Activated naive CD4-positive, alpha-beta T cell treated with anti-CD3 and anti-CD28 coated beads, Interleukin-2, amount 50 U/mL, for 16 hours (primary cell): ENCODE measurements at places on chromosomes 6 and 20.

GRCh38 chr6:167933847-167934246, 63.6 kb upstream of the KIF25 start:
- DNase-seq, result no peak

DNA sequence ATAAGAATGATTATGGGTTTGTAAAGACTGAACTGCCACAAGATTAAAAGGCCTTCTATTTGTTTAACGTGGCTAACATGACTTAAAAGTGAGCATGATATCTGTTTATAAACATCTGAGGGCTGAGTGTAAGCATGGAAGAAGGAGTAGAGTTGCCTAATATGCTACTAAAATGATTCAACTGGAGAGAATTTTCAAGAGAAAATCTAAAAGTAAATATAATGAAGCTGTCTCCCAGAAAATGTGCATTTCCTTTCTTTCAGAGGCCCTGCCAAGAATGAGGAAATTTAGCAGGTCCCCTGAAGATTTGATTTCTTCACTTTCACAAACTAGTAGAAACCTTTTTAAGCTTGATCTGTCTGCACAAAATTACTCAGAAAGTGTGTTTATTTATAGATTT, 4.2 kb upstream of the EYA4 start:
- no peak for DNase-seq

DNA sequence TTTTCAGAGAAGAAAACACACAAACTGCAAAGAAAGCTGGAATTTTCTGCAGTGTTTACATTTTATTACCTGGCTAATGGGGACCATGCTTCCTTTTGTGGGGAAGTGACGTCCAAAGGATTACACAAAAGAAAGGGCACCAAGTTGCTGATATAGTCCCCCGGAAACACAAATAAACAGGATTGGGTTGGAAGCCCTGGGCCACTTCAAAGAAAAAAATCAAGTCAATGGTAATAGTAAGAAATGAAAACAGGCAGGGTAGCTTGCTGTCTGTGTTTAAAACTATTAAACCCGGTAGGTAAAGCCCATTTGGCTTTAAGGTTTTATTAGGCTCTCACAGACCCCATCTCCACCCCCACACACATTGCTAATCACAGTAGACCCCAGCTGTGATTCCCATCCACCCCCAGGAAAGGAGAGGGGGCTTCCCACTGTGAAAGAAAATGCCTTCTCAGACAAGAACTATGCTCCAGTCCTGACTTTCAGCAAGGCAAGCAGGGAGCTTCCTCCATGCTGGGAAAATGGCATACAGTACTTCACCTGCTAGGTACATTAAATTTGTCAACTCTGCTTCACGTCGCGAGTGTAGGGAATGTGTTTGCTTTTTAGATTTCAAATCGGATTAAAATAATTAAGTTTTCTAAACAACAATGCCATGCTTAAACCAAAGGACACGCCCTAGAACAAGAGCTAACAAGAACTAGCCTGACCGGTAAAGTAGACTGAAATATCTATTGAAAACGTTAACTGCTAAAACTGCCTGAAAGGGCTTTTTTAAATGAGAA, 1.1 kb downstream of the PERP start:
- no peak for DNase-seq

GRCh38 chr20:10309326-10309725, 90.7 kb downstream of the SNAP25 start:
- DNase-seq, result no peak

DNA sequence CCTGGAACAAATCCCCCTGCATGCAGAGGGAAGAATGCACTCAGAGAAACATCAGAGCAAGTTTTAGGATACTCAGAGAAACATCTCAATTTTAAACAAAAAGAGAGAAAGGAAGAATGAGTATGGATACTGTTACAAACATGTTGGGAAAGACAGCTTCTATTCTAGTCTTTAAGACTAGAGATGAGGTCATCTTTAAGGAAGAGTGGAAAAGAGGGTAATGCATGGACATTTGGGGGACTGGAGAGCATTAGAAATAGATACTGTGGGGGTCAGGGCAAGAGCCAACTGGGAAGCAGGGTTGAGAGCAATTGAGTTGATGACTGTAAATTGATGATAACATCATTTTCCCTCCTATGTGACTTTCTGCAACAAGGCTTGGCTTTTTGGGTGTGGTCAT, 431.2 kb downstream of the CDH26 start:
- DNase-seq, result no peak

GRCh38 chr6:42038163-42038562, 12.2 kb upstream of the TAF8 start:
- no peak for DNase-seq

DNA sequence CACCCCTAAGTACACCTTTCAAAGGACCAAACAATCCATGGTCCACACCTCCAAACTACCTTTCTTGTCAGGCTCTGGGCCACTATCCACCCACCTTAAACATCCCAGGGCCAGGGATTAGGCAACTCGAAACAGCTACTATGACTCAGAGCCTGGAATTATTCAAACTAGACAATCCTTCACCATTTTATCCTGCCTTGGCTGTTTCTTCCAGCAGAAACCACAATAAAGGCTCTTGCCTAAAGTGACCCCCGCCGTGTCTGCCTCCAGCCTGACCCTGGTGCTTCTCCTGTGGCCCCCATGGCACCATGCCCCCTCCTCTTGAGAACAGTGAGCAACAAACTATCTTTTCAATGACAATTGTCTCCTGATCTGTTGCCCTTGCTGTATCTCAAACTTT, 195.5 kb downstream of the EPM2A start:
- DNase-seq, result no peak

GRCh38 chr6:160733050-160733646, 31.1 kb downstream of the PLG start:
- no peak for DNase-seq

GRCh38 chr6:79372757-79373156, 138.3 kb upstream of the HMGN3 start:
- DNase-seq, result no peak

GRCh38 chr20:47063407-47063806, 168.8 kb downstream of the EYA2 start:
- DNase-seq, result no peak

GRCh38 chr6:166903500-166903899, 52.9 kb downstream of the RNASET2 start:
- DNase-seq, result no peak

DNA sequence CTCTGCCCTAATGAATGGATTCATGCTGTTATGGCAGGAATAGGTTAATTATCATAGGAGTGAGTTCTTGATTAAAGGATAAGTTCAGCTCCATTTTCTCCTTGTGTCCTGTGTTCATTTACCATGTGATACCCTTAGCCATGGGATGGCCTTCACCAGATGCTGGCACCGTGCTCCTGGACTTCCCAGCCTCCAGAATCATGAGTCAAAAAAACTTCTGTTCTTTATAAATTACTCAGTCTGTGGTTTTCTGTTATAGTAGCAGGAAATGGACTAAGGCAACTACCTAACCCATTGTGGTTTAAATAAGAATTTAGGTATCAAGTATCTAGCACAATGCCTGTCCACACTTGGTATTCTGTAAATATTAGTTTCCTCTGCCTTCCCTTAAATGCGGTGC, 223.5 kb downstream of the MEI4 start:
- no peak for DNase-seq

DNA sequence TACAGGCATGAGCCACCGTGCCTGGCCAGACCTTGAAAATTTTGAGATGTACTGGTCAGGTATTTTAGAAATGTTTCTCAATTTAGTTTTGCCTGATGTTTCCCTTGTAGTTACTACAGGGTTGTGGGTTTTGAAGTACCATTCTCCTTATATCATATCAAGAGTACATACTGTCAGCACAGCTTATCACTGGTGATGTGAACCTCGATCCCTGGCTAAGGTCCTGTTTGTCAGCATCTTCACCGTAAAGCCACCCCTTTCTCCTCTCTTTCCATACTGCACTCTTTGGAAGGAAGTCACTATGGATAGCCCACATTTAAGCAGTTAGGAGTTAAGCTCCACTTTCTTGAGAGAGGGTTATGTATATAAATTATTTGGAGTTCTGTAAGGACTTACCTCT, 27.8 kb downstream of the PHACTR2 start:
- no peak for DNase-seq

GRCh38 chr6:41535766-41536165, 10.4 kb upstream of the FOXP4 start:
- DNase-seq, result no peak

DNA sequence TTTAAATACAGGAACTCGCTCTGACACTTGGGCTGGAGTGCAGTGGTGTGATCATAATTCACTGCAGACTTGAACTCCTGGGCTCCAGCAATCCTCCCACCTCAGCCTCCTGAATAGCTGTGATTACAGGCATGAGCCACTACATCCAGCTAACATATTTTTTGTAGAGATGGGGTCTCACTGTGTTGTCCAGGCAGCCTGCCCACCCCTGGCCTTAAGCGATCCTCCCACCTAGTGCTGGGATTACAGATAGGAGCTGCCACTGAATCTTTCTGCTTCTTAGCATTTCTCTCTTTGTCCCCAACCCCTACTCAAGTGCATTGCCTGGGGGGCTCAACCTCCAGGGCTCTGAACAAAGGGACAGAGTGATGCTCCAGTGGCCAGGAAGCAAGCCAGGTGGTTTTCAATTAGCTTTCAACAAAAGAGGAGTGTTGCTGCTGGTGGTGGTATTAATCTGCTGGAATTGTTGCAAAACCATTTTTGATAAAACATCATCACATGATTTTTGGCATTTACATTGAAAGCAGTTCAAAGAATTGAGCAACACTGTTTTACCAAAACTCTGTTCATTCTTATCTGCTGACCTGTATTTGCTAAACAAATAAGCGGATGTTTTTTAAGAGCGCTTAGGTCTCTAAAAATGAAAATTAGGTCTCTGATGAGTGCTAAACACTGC, 40.4 kb upstream of the BPIFA2 start:
- DNase-seq, result no peak

DNA sequence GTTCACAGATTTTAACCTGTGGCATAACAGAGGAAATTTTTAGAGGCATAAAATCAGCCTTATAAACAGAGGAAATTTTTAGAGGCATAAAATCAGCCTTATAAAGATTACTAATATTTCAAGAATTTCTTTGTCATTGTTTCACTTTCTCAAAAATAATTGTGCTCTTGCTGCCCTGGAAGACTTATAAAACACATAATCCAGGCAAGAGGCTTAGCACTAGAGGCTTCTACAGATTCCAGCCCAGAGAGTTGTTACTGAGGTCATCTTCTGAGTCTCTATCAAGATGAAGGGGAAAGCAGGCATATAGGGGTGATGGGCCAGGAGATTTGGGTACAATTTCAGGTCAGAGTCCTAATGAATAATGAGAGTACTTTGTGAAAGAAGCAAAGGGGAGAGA, 85.7 kb downstream of the RFPL4B start:
- no peak for DNase-seq

DNA sequence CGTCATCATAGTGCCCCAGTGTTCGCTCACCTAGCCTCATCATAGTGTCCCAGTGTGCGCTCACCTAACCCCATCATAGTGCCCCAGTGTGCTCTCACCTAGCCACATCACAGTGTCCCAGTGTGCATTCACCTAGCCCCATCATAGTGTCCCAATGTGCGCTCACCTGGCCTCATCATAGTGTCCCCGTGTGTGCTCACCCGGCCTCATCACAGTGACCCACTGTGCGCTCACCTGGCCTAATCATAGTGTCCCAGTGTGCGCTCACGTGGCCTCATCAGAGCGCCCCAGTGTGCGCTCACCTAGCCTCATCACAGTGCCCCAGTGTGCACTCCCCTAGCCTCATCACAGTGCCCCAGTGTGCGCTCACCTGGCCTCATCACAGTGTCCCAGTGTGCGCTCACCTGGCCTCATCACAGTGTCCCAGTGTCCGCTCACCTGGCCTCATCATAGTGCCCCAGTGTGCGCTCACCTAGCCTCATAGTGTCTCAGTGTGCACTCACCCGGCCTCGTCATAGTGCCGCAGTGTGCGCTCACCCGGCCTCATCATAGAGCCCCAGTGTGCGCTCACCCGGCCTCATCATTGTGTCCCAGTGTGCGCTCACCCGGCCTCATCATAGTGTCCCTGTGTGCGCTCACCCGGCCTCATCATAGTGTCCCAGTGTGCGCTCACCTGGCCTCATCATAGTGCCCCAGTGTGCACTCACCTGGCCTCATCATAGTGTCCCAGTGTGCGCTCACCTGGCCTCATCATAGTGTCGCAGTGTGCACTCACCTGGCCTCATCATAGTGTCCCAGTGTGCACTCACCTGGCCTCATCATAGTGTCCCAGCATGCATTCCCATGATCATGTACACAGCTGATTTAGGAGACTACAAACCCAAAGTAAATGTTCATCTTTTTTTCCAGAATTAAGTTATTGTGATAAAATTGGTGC, 9.5 kb downstream of the TMEM242 start:
- no peak for DNase-seq

- DNase-seq, result no peak
These were observed 648.7 kb upstream of the FLRT3 start for GRCh38 chr20:14986026-14986655.

DNA sequence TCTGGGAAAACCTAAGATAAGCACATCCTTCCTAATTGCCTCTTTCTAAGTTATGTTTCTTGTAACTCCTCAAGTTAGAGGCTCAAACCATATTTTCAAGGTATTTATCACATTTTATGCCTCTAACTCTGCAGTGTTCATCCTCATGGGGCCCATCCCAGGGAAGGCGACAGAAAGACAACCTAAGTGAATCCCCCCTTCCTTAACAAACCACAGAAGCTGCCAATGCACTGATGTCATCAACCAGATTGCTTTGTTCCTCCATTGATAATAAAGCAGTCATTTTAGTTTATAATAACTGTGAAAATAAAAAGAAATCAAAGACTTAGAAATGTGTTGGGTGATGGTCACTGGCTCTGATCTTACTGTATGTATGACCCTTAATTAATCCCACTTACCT, 119.5 kb upstream of the TCF21 start:
- no peak for DNase-seq

DNA sequence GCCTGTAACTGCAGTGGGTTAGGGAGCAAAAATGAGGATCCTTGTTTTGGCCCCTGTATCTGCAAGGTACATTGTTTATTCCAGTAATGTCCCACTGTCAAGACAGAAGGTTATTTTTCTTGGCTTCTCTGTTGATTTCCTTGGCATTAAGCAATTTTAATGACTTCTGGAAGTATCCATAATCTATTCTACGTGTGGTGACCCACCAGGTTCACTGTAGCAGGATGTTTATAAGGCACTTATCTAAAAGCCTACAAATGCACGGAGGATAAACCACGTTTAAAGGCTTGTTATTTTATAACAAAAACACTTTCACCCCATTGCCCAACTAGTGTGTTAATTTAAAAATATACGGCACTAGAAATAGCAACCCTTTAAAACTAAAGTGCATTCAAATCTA, 294.9 kb downstream of the LAMA2 start:
- no peak for DNase-seq

- no peak for DNase-seq
These were observed 159.2 kb downstream of the PLCB4 start for GRCh38 chr20:9227896-9228615.

- DNase-seq, result no peak
These were observed 60.5 kb downstream of the GMDS start for GRCh38 chr6:2184700-2185455.

GRCh38 chr20:56630506-56631317, 1.6 kb downstream of the TFAP2C start:
- no peak for DNase-seq

DNA sequence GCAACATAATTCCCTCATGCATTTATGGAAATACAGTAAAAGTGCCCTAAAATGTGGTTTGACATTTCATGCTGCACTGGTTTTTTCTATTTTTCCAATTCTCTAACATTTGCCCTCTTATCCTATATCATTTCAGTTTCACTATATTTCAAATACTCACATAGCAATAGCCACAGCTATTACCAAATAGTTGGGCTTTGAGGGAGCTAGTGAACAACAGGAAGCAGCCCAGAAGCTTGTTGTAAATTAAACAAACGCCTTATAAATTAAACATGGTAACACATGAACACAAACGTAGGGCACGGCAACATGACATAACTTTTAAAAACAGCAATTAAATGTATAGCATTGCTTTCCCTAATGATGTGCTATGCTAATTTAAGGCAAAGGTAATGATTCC, 469.0 kb downstream of the CDC5L start:
- no peak for DNase-seq
